ENCODE measurements at places on chromosomes 2 and 18.

GRCh38 chr18:28124131-28125029 lies 52.5 kb downstream of the CDH2 start:
- DNase-seq = no peak

DNA sequence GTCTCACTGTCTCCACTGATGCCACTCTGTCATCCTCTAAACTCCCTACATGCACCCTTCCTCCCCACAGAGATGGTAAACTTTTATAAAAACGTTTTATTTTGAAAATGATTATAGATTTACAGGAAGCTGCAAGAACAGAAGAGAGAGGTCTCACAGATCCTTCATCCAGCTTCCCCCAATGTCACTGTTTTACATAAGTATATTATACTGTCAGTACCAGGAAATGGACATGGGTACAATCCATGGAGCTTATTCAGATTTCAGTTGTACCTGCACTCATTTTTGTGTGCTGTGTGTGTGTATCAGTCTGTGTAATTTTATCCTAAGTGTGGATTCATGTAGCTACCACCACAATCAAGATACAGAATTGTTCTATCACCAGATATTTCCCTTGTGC lies 46.7 kb upstream of the FOXI3 start:
- DNase-seq = no peak

DNA sequence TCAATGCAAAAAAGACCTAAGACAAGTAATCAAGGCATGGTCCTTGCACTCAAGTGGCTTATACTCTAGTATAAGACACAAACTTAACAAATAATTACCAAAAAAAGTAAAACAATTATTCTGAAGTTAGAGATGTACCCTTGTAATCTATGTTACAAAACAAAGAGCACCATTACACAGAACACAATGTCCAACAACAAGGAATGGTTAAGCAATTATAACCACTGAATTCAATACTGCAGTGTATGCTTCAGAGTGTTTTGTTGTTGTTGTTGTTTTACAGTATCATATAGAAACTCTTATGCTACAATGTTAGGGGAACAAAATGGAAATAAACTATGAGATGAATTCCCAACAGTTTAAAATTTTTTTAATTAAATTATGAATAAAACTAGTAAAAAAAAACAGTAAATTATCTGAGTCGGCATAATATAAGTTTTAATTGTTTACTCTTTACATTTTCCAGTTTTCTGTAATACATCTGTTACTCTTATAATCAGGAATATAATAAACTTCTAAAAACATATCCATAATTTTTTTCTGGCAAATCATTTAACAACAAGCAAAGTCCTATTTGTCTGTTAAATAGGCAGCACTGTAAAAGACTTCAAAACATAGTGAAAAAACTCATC lies 29.2 kb downstream of the ROCK2 start:
- DNase-seq = no peak

DNA sequence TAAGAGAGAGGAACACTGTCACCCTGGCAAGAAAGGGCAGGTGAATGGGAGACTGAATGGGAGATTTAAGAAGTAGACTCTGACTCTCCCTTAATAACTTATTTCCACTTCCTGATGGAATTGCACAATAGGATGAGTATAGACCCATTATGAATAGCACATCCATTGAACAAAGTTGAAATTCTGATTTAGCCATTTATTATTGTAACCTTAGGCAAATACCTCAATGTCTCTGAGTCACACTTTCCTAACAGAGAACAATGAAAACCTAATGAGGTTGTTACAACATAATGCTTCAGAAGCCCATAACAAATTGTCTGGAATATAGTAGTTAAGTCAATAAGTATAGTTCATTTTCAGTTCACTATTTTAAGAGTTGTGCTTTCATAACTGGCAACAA lies 78.9 kb downstream of the NRXN1 start:
- DNase-seq = no peak

- no peak for DNase-seq
Observed at GRCh38 chr2:23698721-23699579, 228.0 kb downstream of the ATAD2B start.

GRCh38 chr18:79394534-79395307 lies 1.0 kb upstream of the NFATC1 start:
- DNase-seq = peak; percentile 52

- no peak for DNase-seq
Observed at GRCh38 chr2:181471783-181472182, 14.6 kb downstream of the ITGA4 start.

GRCh38 chr2:225894236-225894980 lies 494.9 kb downstream of the NYAP2 start:
- no peak for DNase-seq

DNA sequence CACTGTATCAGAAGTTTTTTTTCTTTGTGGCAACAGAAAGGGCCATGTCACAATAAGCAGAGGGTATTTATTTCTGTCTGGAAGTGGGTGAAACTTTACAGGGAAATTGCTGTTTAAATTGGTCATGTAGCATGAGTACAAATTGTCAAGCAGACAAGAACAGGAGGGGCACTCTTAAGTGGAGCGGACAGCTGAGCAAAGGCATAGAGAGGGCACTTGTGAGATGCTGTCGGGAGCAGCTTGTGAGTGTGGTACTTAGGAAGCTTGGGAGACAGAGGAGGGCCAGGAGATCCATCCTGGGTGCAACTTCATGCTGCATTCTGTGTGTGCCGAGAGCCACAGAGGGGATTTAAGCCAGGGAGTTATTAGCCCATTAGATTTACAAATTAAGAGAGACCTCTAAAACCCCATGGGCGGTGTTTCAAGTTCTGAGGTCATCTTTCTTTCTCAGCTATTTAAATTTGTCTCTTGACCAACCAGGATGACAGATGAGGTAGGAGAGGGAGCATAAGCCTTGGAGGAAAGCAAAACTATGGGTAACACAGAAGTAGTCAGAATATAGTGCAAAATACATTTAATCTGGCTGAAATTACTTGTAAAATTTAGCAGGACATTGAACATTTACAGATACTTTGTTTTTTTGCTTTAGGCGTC lies 30.4 kb downstream of the INPP4A start:
- no peak for DNase-seq

GRCh38 chr18:40670668-40671375 lies 1284.2 kb upstream of the PIK3C3 start:
- DNase-seq = no peak

DNA sequence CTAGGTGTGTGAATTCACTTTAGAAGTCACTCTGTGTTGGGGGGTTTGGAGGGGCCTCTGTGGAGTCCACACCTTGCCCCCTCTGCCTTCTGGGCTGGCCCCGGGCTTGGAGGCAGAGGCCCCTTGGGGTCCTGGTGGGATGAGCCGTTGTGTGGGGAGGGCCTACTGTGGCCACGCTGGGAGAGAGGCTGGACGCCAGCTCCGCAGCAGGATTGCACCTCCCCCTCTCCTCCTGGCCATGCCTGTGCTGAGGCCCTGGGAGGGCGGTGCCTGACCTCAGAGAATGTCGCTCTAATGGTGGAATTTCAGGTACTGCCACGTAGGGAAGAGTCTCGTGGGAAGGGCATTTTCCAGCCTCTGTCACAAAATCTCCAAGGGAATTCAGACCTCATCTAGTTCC lies 237.0 kb downstream of the ATAD2B start:
- DNase-seq = no peak

GRCh38 chr2:180694445-180695421 lies 285.7 kb upstream of the UBE2E3 start:
- DNase-seq = no peak

GRCh38 chr18:60624207-60624606 lies 251.6 kb upstream of the MC4R start:
- DNase-seq = no peak

DNA sequence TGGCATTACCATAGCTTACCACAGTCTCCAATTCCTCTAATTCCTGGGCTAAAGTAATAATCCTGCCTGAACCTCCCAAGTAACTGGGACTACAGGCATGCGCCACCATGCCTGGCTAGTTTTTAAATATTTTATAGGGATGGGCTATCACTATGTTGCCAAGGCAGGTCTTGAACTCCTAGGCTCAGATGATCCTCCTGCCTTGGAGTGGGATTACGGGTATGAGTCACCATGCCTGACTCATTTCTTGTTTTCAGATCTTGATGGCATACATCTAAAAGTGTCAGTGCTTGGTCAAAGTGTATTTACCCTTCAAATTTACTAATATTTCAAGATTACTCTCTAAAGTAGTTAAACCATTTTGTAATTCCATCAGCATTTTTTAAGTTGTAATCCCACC lies 9.4 kb upstream of the SOCS6 start:
- DNase-seq = no peak
